ENCODE measurements at places on chromosomes 5 and 9.

GRCh38 chr5:99369797-99370593, 441.2 kb upstream of the CHD1 start:
- no peak for DNase-seq

- no peak for DNase-seq
Observed at GRCh38 chr5:87572090-87572489, 159.4 kb upstream of the CCNH start.

- no peak for DNase-seq
Observed at GRCh38 chr5:3180636-3181035, 415.0 kb upstream of the IRX1 start.

- no peak for DNase-seq
Observed at GRCh38 chr5:149760854-149761187, 30.7 kb downstream of the PPARGC1B start.

DNA sequence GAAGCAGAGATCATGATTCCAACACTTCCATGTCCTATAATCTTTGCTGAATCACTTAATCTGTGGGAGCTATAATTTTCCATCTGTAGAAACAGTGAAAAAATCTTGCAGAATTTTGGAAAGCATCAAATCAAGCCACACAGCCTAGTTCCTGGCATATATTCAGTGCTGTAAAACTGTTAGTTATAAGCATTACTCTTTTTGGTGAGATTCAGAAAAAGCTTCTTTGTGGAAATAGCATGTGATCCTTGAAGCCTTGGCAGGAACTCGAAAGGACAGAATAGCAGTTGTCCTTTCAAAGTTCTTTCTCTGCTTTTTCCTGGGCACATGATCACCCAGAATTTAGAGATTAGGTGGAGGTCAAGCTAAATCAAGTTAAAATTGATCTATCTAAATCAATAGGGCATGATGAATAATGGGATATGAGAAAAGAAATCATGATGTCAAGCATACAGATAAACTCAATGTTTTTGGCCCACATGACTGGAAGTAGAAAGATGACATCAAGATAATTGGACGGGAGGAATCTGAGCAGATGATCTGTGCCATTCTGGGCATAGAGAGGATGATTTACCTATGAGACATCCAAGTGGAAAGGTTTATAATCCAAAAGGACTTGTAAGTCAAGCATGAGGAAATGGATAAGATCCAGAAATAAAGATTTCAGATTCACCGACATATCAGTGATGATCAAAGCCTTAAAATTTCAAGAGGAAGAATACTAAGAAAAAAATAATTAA, 73.1 kb downstream of the TMEM232 start:
- no peak for DNase-seq

GRCh38 chr9:33510262-33511183, 13.5 kb upstream of the ANKRD18B start:
- DNase-seq: peak; percentile 51

DNA sequence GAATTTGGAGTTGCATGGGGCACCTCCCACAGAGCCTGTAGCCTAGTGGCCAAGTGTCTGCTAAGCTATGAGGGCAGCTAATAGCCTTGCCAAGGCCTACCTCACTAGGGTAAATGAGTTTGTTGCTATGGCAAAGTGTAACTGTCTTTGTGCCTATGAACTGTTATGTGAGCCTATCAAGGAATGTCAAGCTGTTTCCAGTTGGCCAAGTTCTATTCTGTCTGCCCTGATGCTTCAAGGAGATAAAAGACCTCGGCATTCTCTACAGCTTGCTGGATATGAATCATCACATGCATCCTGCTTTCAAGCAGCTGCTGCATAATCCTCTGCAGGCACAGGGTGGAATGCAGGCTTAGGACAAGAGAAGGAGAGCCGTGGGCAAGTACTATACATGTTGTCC, 69.8 kb upstream of the CCDC112 start:
- no peak for DNase-seq

GRCh38 chr5:93161661-93162654, 419.1 kb downstream of the NR2F1-AS1 start:
- DNase-seq: no peak

DNA sequence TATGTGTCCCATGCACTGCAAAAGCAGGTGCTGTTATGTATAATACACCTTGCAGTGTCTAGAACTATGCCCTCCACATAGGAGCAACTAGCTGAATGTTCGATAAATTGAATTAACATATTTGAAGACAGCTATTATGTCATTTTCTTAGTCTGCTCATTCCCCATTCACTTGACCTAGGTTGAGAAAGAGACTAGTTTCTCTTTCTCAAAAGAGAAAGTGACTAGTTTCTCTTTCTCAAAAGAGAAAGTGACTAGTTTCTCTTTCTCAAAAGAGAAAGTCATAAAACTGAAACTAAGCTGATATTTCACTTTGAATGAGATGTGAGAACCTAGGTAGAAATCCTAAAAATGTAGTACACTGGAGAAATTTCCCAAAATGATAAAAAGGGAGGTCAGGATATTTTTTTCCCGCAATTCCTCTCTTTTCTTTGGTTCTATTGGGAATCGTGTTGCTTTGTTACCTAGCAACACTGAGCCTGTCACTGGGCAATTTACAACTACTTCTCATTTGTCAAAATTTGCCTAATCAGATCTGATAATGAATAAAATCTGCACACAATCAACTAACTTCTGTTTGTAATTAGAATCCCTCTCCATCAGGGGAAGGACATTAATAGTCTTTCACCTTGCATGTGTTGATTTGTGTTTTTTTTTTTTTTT, 132.0 kb upstream of the GRIA1 start:
- DNase-seq: no peak

DNA sequence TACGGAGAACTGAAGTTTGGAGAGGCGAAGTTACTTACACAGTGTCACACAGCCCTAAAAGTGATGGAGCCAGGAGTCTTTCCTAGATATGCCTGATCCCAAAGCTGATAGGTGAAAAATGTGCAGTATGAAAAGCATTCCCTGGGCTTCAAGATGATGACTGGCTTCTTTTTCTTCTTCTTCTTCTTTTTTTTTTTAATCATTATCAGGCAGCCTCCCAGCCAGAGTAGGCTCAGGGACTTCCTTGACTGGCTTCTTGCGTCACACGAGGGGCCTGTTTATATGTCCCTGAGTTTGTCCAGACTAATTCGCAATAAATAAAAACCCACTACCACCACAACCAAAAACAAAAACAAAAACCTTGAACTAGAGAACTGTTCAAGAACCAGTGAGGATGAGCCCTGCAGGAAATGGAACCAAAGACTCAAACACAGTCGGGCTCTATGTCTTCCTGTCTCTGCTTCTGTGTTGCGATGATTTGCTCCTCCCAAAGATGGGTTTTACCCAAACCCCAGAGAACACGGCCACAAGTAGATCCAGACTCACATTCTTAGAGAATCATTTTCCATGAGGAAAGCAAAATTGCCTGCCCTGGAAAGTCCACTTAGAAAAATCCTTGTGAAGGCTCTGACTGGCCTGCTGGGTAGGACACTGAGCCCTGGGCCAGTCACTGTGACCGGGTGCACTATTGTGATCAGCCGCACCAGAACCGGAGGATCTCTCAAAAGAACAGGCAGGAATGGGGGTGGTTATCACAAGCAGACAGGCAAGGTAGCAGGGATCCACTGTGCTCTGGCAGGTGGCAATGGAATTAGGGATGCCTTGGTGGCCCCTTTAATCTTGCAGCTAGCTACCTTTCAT, 38.0 kb upstream of the ADAM19 start:
- DNase-seq: peak; percentile 30

- peak; percentile 100 for DNase-seq
Observed at GRCh38 chr5:36657563-36657995, 51.2 kb downstream of the SLC1A3 start.

GRCh38 chr9:94554439-94555331, at the start of gene PCAT7:
TSS of gene PCAT7 (plus strand) at chr9:94555083.
- peak; percentile 76 for DNase-seq

- DNase-seq: no peak
Observed at GRCh38 chr5:68070591-68071281, 144.8 kb upstream of the PIK3R1 start.

DNA sequence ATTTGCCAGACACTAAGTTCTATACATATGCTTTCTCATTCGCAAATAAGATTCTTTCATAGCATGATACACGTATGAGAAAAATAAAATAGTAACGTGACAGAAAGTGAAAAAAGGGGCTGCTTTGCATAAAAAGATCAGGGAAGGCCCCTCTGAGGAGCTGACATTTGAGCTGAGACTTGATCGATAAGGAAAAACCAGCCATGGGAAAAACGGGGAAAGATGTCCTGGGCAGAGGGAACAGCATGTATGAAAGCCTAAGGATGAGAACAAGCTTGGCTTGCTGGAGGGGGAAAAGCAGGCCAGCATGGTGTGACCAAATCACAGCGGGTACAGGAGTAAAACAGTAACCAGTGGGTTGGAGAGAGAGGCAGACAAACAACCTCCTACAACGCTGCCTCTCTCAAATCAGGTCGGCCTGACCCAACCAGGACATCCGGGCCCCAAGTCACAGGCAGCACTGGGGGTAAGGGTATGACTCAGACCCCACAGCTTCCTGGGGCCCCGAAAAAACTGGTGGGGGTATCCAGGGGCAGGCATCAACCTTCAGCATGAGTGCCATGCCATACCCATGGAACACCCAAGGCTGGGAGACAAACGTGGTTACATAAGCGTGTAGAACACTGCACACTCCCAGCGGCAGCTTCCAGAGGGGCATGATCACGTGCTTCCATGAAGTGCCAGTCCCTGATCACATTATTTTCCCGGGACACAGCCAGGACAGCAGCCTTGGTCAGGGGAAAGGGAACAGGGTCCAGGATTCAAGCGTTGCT, 2.2 kb downstream of the TNIP1 start:
- no peak for DNase-seq

DNA sequence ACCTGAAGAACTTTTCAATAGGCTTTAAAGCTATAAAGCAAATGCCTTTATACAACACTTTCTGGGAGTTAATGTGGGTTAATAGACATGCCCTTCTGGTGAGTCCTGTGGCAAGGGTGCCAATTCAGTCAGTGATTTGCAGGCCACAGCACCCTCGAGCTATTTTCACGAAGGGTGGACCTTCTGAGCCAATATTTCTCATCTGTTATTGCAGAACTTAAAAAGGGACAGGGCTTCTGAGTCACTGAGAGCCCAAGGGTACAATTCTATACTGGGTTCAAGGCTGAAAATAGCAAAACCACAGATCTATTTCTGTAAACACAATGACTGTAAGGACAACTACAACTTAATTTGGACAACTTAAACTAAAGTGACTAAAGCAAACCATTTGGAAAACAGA, 92.8 kb downstream of the GABRG2 start:
- no peak for DNase-seq

DNA sequence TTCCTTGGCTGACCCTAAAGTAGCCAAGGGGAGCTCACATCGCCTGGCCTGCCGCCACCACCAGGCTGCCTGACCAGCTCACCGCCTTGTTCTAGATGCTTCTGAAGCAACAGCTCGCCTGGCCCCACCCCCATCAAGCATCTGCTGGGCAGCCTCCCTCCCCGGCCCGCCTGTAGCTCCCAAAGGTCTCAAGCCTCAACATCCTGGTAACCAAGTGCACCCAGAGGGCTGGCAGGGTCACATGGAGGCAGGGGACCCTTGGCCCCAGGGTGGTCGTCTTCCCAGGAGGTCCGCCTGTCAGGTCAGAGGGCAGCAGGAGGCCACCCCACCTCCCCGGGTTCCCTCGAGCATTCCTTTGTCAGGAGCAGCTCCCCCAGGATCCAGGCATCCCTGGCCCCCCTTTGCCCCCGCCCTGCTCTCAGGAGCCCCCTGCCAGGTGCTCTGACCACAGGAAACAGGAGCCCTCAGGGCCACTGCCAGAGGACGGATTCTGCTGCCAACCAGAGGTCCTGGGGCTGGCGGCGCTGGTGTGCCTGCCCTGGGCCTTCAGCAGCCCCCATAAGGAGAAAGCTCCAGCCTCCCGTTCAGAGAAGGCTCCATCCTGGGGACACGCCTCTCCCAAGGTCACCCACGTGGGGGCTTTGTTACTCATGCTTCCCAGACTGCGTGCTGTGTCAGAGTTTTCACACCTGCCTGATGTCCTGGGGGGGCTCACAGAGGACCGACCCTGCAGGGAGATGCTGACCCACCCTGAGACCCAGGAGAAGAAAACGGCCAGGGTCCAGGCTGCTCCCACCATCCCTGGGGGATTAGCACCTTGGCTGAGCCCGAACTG, 3.5 kb upstream of the LRRC14B start:
- DNase-seq: no peak

DNA sequence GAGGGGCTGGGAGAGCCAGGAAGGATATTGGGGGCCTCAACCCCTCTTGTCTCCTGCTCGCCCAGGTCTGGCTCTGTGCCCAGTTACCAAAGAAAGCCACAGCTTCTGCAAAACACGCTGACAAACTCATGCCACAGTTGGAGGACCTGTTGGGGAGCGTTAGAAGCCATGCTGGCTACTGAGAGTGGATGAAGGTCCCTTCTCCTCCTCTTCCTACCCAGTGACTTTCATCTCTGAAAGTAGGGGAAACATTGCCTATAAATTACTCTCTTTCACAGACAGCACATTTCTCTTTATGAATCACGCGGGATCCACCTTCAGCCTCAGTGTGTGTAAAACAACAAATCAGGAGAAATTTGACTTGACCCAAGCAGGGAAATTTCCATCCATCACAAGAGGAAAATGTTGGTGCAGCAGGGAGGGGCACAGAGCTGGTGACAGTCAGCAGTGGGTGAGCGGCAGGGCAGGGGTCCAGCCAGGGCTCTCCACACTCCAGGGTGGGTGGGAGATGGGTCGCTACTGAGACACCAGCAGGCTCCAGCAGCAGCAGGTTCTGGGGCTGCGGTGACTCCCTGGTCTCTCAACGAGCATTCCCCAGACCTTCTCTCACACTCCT, 181.9 kb downstream of the FGF18 start:
- DNase-seq: peak; percentile 56

DNA sequence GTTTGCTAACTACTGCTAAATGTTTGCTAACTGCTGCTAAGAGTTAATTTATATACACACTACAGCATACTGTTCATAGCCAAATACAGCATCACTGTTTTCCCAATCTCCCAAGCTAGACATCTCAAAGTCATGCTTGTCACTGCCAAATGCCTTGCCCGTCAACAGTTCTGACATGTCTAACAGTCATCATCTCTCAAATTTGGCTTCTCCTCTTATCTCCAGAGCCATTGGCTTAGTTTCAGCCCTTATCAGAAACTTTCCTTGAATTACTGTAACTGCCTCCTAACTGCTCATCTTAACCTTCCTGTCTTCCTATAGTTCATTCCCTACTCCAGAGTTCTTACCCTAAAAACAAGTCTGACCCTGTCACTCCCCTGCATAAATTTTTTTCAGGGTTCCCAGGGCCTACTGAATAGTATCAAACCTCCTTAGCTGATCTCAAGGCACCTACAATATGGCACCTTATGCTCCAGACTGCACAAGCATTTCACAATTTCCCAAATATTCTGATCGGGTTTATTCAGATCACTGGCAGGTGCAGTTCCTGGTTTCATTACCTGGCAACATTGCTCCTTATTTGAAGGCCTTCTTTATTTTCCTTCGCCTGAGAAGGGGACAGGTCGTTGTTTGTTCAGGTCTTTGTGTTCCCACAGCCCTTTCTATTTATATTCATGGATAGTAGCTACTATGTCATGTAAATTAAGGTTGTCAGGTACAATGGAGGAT, 55.9 kb upstream of the ANKRD55 start:
- DNase-seq: no peak

GRCh38 chr9:29144476-29144875, 1571.2 kb upstream of the C9orf72 start:
- no peak for DNase-seq
